ENCODE measurements at places on chromosomes 4 and X.
A peak's percentile ranks its signal among the peaks of the same experiment; 100 is the strongest.

- no peak for DNase-seq
Observed at GRCh38 chrX:109967156-109967555, 35.8 kb upstream of the TMEM164 start.

- DNase-seq: no peak
Observed at GRCh38 chr4:142547974-142548373, 298.1 kb downstream of the INPP4B start.

DNA sequence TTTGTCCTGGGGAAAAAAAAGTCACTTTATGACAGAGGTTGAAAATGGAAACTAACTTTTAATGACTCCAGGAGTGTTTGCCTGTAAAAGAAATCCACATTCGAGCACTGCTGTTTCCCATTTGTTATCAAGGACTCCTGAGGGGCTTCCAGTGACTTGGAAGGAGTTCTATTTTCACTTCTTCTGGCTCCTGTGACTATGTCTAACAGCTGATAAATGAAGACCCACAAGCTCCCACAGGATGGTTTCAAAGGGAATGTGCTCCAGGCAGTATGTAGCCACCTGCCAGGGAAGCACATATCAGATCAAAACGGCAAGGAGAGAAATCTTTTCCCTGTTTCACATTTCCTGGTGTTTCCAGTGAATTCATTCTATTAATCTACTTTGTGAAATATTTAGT is 159.8 kb upstream of the FAM241A start:
- no peak for DNase-seq

- peak; percentile 0 for DNase-seq
Observed at GRCh38 chrX:103730796-103731493, 20.2 kb downstream of the TMEM31 start.

- peak; percentile 30 for DNase-seq
Observed at GRCh38 chrX:21838937-21839333, 482 bp upstream of the MBTPS2 start.
